ENCODE measurements at places on chromosomes 6 and 20.
A peak's percentile ranks its signal among the peaks of the same experiment; 100 is the strongest.

- no peak for DNase-seq
Measured at GRCh38 chr6:21915707-21916260, 322.2 kb downstream of the SOX4 start.

- no peak for DNase-seq
Measured at GRCh38 chr6:143356101-143356880, 94.2 kb downstream of the ADAT2 start.

GRCh38 chr6:108260126-108260808 lies 573 bp downstream of the SNX3 start:
- peak; percentile 29 for DNase-seq

GRCh38 chr6:162636167-162636566 lies 91.4 kb downstream of the PRKN start:
- no peak for DNase-seq

GRCh38 chr6:144378437-144378836 lies 93.3 kb downstream of the UTRN start:
- DNase-seq, result no peak

- DNase-seq, result no peak
Measured at GRCh38 chr20:62726276-62726675, 17.6 kb downstream of the NTSR1 start.

DNA sequence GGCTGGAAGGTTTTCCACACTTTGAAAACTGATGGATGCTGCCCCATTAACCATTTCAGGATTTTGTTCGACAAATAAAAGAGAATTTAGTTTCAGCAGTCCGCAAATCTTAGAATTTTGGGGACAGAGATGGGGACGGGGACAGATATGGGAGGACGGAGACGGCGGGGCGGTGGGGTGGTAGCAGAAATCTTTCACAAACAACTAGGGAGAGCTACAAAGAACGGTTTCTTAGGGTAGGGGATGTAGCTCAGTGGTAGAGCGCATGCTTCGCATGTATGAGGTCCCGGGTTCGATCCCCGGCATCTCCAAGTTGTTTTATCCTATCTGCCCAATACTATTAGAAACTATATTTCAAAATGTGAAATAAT lies 15.1 kb downstream of the HMGN4 start:
- peak; percentile 80 for DNase-seq

DNA sequence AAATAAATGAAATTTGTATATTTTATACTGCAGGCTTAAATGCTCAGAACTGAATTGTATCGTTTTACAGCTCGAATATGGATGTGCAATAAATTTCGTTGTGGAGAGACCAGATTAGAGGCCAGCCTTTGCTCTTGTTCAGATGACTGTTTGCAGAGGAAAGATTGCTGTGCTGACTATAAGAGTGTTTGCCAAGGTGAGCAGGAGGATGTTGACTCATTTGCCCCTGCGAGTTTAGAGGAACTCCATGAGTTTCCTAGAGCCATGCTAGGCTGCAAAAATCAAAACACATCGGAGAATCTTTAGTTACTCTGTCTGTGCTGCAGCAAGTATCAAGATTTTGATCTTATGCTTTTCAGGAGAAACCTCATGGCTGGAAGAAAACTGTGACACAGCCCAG lies 15.4 kb downstream of the ENPP3 start:
- no peak for DNase-seq

DNA sequence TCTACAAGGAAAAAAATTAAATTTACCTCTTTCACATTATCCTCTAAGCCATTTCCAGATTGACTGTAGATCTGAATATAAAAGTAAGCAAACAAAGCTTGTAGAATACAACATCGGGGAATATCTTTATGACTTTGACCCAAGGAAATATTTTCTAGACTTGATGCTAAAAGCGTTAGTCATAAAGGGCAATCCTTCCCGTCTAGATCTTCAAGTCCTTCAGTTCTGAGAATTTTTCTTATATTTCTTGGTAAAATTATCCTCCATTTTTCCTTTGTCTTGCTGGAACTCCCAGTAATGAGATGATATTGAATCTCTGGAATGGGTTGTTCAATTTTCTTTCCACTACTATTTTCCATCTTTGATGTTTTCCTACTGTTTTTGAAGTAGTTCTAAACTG lies 77.8 kb upstream of the ZNF184 start:
- no peak for DNase-seq

- DNase-seq, result no peak
Measured at GRCh38 chr20:1331801-1332453, 3.0 kb upstream of the SDCBP2 start.

GRCh38 chr6:31836047-31836473 lies 8.5 kb downstream of the HSPA1B start:
- no peak for DNase-seq

- peak; percentile 67 for DNase-seq
Measured at GRCh38 chr20:23397961-23398360, 23.3 kb downstream of the NAPB start.

- no peak for DNase-seq
Measured at GRCh38 chr20:8077137-8077466, 55.0 kb upstream of the PLCB1 start.

DNA sequence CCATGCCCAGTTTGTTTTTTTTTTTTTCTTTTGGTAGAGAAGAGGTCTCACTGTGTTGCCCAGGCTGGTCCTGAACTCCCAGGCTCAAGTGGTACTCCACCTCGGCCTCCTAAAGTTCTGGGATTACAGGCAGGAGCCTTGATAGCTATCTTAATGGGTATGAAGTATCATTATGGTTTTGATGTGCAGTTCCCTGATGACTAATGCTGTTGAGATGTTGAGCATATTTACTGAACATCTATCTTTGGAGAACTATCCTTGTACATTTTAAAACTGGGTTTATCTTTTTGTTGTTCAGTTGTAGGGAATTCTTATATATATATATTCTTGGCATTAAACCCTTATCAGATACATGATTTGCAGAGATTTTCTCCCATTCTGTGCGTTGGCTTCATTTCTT lies 21.4 kb upstream of the MYL9 start:
- DNase-seq, result no peak

DNA sequence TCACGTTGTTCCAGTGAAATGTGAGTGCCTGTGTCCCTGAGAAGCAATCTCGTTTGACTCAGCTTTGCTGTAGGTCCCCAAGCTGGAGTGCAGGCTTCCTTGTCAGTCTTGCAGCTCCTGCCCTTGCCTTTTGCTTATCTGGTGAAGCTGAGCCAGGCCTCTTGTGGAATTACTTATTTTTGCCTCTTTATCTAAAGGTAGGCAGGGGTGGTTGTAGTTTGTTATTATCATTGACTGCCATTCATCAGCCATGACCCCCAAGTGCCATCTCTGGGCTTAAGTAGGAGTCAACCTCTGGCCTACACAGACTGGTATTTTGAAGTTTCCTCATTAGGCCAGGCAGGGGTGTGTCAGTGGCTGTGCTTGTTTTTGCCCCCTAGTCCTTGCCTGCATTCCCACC lies 2.1 kb downstream of the TMEM14B start:
- no peak for DNase-seq

- DNase-seq, result no peak
Measured at GRCh38 chr6:160520043-160520904, 143.8 kb downstream of the LPA start.

DNA sequence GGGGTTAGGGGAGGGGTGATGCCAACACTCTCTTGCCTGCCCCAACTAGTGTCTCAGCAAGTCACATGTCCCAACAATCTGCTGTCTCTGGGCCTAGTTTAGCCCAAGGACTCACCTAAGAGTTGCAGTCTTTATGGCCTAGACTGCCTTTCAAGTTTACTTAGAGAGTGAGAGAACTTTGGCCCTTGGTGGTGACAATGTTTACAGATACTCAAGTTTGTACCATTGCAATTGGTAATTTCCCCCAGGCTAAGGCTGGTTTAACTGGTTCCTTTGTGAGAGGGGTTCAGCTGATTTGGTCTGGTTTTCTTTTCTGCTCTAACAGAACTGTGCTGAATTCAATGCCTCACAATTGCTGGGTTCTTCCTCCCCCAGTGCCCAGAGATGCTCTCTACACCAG lies 1279.9 kb upstream of the EYS start:
- DNase-seq, result no peak

- DNase-seq, result no peak
Measured at GRCh38 chr6:92888316-92888715, 531.0 kb downstream of the EPHA7 start.

- DNase-seq, result no peak
Measured at GRCh38 chr6:37225350-37226169, 32.0 kb upstream of the TBC1D22B start.

DNA sequence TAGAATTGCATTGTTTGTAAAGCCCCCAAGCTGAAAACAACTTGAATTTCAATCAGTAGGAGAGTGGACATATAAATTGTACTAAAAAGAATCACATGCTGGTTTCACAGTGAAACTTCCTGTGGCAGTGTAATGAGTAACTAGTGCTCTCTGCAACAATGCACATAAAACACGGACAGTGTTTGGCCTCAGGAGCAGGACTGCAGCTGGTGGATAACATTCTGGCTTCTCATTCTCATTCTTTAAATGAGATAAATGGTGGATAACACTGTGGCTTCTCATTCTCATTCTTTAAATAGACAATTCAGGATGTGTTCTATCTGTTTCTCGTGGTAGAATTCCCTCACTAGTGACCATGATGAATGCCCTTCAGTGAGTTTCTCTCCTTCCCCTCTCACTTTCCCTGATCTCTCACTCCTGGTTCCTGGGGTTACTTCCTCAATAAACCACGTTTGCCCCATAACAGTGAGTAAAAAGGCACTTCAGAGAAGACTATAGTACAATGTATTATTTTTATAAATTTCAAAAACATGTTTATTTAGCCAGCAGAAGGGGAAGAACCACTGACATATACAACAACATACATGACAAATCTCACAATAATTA lies 59.9 kb downstream of the SLC22A2 start:
- DNase-seq, result no peak

DNA sequence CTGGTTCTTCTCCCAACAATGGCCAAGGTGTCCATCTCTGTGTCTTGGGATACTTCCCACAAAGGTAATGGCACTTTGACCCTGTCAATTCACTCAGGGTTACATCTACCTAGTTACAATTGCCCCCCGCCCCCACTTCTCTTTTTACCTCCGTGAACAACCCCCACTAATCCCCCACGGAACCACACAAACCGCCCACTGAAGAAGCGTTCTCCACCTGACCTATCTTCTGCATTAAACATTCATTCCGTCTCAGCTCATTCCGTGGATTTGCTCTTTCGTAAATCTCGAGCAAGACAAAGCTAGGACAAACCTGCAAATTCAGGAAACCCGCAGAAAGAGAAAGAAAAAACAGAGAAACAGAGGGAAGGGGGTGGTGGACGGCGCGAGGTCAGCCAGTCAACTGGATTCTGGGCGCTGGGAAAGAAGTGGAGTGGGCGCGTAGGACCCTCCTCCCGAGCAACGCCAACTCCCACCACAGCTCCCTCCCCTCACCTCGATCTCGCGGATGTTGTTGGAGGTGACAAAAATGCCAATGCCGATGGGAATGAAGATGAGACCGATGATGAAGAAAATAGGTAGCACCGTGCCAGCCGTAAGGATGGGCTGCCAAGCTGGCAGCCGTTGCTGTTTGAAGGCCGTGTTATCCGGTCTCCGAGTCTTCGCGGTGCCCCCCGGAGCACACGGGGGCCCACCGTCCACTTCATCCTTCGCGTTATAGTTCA lies 523 bp downstream of the TMEM30A start:
- no peak for DNase-seq

GRCh38 chr20:46651091-46651962 lies at the start of gene SLC13A3:
Gene SLC13A3, minus strand, starts transcription at chr20:46651459. Its CDS starts 38 bp downstream, at chr20:46651421.
- no peak for DNase-seq

- DNase-seq, result no peak
Measured at GRCh38 chr6:24844061-24844460, 45.3 kb upstream of the ARMH2 start.

- no peak for DNase-seq
Measured at GRCh38 chr6:112362812-112363570, 15.9 kb downstream of the RFPL4B start.

DNA sequence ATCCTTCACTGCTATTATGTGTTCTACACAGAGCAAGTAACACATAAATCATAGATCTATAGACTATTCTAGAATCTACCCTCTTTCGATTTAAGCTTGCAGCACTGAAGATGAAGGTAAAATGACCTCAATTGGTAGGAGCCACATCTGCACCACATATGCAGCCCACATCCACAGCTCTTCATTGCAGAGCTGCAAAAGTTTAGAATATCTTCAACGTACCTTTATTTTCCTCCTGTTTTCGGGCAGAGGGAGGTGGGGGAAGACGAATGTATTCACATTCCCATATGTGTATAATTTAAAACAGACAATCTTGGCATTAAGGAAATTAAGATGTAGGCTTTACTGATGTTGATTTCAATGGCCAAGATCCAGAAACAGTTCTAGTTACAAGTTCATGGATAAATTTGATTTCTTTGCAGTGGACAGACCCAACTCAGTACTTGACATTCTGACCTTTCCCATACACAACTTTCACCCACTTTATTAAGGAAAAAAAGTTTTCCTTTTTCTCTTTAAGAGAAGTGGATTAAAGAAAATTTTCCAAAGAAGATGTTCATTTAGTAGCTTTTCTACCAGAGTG lies 14.0 kb downstream of the EPB41L2 start:
- DNase-seq, result no peak

DNA sequence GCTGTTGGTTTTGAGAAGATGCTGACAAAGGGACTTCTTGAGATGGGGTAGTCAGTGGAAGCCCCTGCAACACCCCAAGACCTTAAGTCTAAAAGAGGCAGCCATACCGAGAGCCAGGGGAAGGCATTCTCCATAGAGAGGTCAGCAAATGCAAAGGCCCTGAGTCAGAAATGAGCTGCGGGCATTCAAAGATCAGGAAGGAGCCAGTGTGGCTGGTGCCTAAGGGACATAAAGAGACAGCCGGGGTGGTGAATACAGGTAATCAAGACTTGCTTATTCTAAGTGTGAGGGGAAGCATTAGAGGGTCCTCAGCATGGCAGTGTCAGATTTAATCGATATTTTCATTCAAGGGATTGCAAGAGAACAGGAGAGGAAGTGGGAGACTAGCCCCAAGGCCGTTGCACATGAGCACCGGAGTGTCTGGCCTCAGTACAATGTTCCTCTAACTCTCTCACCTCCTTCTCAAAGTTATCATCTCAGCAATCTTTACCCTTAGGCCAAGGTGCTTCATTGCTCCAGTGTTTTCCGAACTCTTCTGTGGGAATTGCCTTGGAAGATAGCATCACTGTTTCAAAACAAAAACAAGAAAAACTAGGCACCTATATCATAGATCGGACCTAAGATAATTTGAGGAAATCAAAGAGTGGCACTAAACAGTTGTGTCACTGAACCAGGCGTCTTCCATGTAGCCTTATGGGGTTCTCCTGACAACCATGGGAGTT lies 173.2 kb downstream of the DOK5 start:
- DNase-seq, result no peak

- no peak for DNase-seq
Measured at GRCh38 chr6:36657942-36658544, 20.5 kb upstream of the CDKN1A start.

DNA sequence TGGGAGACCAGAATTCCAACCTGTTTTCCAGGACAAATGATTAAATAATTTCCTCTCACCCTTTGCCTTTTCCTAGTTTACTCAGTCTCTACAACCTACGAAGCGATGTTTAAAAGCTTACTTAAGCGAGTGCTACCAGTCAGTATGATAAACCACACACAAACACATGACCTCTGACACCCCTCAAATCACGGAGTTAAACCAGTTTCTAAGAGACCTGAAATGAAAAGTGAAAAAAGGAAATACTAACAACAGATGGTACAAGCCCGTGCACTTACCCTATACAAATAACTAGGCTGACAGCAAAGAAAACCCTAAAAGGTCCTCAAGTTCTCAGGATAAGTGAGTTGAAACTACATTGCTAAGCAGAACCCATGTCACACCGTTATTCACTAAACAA lies 7.7 kb downstream of the TNFRSF21 start:
- DNase-seq, result no peak

Measured in Kasumi-1 (cell line).